ENCODE measurements at places on chromosomes 3 and 15. TPM values are rescaled to one million over a fixed set of nuclear protein-coding genes. Genes with fewer than 3 reads are reported as not detected.

POLR2M gene
- 73.6 TPM for total RNA-seq

DNA sequence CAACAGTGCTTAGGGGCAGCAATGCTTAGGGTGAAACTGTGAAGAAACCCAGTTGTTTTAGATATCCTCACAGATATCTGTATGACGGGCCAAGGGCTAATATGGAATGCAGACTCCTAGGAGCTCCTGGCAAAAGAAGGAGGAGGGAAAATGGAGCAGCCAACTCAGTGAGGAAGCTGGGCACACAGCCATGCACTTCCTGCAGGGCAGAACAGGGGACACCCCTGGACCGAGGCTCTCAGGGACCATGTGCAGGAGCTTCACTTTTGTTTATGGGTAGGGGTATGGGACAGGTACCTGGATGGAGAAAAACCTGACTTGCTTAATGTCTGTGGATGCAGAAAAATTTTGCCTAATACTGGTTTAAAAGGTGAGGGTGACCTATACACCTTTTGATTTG is 20.2 kb downstream of the NIPA1 start:
- H3K27ac ChIP-seq: no peak overlapping the region
- DNase-seq: no peak
- no peaks in the 10 kb centered on the region for H3K4me1 ChIP-seq
- no peak overlapping the region for H3K4me3 ChIP-seq

- H3K36me3 ChIP-seq: no peaks in the 10 kb centered on the region
- peaks cover 27% of the 10 kb centered on the region for H3K4me1 ChIP-seq
- no peaks in the 10 kb centered on the region for H3K27me3 ChIP-seq
- H3K4me3 ChIP-seq: no peak overlapping the region
- H3K27ac ChIP-seq: no peak overlapping the region
Measured at GRCh38 chr15:78977091-78977571, 32.3 kb upstream of the CTSH start.

GRCh38 chr3:101203411-101203810 is 117.0 kb downstream of the IMPG2 start:
- H3K4me1 ChIP-seq: peaks cover 6% of the 10 kb centered on the region
- DNase-seq: no peak
- no peaks in the 10 kb centered on the region for H3K36me3 ChIP-seq
- no peak overlapping the region for H3K4me3 ChIP-seq
- H3K27ac ChIP-seq: no peak overlapping the region

Measured in neural crest cell (in vitro differentiated cells).